ENCODE measurements at places on chromosomes 5 and 9.

- no peak for DNase-seq
Measured at GRCh38 chr5:168404365-168404764, 81.9 kb upstream of the RARS1 start.

- DNase-seq: no peak
Measured at GRCh38 chr9:113828221-113828620, 47.9 kb upstream of the ZNF618 start.

DNA sequence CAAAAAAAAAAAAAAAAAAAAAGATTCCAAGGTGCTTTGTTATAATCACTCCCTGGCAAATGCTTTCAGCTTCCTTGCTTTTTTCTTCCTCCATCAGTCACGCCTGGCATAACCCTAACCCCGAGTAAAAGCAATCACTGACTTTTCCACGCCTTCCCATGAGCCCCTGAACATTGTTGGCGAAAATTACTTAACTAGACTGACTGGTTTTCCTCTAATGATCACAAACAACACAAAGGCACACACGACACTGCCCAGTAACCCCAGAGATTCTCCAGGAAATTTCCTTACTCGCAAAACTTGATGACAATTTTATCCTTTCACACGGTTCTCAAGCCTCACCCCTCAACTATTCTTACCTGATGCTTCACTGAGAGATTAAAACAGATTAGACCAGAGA is 11.4 kb upstream of the PTGR1 start:
- DNase-seq: no peak

DNA sequence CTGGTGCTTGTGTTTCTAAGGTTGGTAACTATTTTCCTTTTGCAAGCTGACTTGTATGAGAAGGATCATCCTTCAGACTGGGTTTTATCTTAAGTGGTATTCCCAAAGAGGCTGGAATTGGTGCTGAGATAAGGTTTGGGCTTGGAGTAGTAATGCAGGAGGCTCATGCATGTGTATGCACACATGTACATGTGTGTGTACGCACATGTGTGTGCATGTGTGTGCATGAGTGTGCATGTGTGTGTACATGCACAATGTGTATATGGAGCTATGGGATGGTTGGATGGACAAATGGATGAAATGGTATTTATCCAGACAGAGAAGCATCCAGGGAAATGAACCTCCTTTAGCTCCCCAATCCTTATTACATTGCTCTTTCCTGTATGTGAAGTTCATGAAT is 142.6 kb downstream of the CARTPT start:
- DNase-seq: no peak

GRCh38 chr5:158880483-158881001 is 219.2 kb downstream of the EBF1 start:
- no peak for DNase-seq

GRCh38 chr9:133107245-133107722 is 13.8 kb downstream of the RALGDS start:
- DNase-seq: no peak

DNA sequence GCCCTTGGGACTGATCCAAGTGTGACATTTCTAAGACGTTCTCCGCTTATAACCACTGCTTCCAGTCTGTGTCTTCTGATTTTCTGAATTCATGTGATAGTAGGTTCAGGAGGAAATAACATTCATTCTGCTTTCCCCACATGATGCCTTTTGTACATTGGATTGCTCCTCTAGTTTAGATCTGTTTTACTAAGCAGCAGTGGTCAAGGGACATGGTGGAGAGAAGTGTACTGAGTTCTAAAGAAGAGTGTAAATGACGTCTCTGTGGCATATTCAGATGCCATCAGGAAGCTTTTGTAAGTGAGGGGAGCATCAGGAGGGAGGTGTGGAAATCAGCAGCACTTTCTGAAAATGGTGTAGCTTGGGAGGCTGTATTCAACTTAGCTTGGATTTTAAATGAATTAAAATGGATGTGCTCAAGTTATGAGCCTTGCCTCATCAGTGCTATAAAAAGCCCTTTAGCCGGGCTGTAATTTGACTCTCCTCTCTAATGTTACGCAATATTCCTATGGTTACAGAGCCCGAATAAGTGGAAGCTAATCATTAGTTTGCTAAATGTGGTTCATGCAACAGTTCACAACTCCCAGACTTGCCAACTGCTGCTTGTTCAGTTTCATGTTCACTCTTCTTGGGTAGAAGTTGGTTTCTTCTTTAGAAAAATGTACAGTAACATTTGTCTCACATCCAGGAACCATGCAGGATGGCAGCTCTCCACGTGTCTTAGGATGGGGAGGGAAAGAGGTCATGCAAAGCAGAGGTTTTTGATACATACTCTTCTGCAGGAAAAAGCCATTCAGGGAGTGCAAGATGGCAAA is 281.3 kb downstream of the ARHGAP26 start:
- DNase-seq: peak; percentile 44

- DNase-seq: no peak
Measured at GRCh38 chr9:116697887-116698286, 10.8 kb downstream of the TRIM32 start.

GRCh38 chr9:134494273-134494815 is 147.3 kb upstream of the COL5A1 start:
- DNase-seq: no peak

DNA sequence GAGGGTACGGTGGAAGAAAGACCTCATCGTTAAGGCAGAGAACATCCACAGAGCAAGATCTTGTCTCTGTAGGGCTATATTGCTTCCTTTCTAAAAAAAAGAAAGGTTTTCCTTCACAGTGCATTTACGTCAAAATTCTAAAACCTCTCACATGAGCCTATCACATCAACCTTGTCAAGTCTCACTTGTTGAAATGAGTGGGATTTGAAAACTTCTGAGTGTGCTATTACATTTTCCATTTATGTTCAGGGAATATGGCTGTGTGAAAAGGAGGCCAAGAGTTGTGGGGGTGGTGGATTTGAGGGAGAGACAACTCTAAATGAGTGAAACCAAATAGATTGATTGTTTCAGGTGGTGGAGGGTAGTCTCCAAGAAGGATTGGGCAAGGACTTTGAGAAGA is 147.1 kb upstream of the MPDZ start:
- DNase-seq: no peak

Measured in body of pancreas (tissue), 4 donors.